Liver (tissue), 10 donors: ENCODE measurements at places on chromosomes 16 and 17. TPM values are rescaled to one million over a fixed set of nuclear protein-coding genes. Genes with fewer than 3 reads are reported as not detected.

TVP23A gene
- 0.32 TPM for polyA plus RNA-seq

WSCD1 gene
- 0.95 TPM for polyA plus RNA-seq

DNA sequence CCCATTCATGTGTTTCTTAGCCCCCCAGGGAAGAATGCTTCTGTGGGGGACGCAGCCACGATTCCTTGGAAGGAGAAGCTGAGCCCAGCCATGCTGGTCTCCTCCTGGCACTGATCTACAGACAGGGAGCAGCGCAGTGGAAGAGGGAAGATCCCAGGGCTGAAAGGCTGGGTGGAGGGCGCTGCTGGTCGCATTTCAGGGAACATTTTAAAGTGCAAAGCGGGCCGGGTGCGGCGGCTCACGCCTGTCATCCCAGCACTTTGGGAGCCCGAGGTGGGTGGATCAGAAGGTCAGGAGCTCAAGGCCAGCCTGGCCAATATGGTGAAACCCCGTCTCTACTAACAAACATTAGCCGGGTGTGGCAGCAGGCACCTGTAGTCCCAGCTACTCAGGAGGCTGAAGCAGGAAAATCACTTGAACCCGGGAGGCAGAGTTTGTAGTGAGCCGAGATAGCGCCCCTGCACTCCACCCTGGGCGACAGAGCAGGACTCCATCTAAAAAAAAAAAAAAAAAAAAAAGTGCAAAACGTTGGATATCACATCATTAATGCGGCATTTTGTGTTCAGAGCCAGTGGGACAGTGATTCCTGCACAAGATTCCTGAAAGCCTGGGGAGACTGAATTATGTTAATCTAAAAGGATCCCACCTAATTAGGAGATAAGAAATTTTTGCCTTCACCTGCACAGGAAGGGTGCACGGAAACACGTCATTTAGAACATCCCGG, 558 bp upstream of the CHMP6 start:
- peak overlapping the region; percentile 70 for H3K4me3 ChIP-seq
- H3K36me3 ChIP-seq = no peaks in the 10 kb centered on the region
- no peak for DNase-seq
- no peaks in the 10 kb centered on the region for H3K27me3 ChIP-seq
- no peak overlapping the region for H3K27ac ChIP-seq

DNA sequence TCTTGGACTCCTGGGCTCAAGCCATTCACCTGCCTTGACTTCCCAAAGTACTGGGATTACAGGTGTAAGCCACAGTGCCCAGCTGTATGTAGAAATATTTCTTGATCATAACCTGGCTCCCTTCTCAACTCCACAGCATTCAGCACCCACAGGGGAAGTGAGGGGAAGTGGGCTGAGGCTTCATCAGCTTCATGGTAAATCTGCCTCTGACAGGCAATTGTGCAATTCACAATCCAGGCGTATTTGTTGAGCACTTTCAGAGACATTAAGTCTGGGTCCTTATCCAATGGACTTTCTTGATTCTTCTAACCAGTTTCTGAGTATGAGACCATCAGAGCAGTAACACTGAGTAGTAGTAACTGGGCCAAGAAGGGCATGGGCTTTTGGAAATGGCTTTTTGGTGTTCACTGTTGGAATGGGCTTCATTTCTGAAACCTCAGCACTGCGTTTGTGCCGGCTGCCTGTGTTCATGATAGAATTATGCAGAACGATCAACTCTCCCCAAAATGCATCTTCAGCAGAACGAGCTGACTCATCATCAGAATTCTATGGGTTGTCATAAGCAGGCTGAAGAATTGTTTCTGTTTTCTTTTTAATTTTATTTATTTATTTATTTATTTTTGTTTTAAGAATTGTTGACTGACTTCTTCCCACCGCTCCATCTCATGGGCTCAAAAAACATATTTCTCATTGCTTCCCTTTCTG, 28.9 kb downstream of the FAM20A start:
- no peak overlapping the region for H3K27ac ChIP-seq
- H3K27me3 ChIP-seq = no peaks in the 10 kb centered on the region
- DNase-seq = no peak
- H3K36me3 ChIP-seq = no peaks in the 10 kb centered on the region
- H3K4me1 ChIP-seq = peaks cover 10% of the 10 kb centered on the region

NEK8 gene
- 1.7 TPM for polyA plus RNA-seq

DNA sequence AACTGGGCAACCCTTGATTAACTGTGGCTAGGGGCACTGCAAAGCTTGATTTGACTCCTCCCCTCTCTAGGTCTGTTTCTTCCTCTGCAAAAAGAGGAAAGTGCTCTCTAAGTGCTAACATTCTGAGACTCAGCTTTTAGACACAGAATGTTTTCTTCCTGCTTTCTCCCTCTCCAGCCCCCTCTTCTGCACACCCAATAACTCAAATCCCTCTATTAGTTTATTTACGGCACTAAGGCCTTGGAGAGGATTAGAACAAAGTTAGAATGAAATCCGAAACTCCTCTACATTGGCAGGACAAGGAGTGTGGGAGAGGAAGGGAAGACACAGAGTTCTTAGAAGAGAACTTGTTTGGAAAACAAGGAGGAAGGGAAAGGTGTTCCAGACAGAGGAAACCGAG, 3.3 kb upstream of the SBK1 start:
- no peak overlapping the region for H3K4me3 ChIP-seq
- no peak for DNase-seq
- H3K36me3 ChIP-seq = no peaks in the 10 kb centered on the region
- H3K27me3 ChIP-seq = no peaks in the 10 kb centered on the region
